ENCODE measurements at places on chromosomes 12 and 14.
A peak's percentile ranks its signal among the peaks of the same experiment; 100 is the strongest.

- no peak for DNase-seq
Observed at GRCh38 chr14:94925416-94926173, 155.7 kb upstream of the GSC start.

GRCh38 chr12:45014396-45014795, 36.5 kb downstream of the DBX2 start:
- no peak for DNase-seq

GRCh38 chr12:10372559-10372958, 17.3 kb downstream of the KLRK1 start:
- no peak for DNase-seq

DNA sequence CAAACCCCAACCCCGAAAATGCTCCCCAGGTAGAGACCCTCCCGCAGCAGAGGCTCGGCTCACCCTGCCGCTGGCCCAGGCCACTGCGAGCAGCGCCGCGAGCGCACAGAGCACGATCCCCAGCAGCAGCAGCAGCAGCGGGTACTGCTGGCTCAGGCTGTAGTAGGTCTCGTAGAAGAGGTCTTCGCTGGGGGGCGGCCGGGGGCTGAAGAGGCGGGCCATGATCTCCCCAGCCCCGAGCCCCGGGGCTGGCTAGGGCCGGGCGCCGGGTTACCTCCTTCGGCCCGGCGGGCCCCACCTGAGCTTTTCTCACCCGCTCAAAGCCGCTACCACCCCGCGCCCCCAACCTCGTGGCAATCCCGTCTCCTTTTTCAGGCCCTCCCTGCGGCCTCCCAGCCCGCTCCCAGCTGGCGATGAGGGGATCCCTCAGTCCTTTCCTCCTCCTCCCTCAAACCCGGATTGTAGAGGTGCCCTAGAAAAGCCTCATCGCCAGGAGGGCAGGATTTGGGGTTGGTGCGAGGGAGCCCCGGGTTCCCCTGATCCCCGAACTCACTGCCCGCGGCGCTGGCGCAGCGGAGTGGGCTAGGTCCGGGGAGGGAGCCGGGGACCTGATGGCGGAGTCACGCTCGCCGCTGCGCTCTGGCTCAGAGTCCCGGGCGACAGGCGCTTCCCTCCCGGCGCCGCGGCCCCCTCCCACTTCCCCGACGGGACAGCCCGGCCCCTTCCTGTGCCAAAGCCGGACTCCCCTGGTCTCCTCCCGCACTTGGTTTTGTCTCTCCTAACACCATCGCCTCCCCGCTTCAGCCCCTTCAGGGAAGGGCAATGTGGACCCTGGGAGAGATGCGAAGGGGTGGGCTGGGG, at the start of gene ADCY4:
TSS of gene ADCY4 (minus strand) at position 641 of the 861 bp plus-strand sequence. CDS start at position 222, 419 bp downstream.
- DNase-seq: no peak

- DNase-seq: peak; percentile 87
Observed at GRCh38 chr14:95515080-95515489, 1.4 kb downstream of the SYNE3 start.

DNA sequence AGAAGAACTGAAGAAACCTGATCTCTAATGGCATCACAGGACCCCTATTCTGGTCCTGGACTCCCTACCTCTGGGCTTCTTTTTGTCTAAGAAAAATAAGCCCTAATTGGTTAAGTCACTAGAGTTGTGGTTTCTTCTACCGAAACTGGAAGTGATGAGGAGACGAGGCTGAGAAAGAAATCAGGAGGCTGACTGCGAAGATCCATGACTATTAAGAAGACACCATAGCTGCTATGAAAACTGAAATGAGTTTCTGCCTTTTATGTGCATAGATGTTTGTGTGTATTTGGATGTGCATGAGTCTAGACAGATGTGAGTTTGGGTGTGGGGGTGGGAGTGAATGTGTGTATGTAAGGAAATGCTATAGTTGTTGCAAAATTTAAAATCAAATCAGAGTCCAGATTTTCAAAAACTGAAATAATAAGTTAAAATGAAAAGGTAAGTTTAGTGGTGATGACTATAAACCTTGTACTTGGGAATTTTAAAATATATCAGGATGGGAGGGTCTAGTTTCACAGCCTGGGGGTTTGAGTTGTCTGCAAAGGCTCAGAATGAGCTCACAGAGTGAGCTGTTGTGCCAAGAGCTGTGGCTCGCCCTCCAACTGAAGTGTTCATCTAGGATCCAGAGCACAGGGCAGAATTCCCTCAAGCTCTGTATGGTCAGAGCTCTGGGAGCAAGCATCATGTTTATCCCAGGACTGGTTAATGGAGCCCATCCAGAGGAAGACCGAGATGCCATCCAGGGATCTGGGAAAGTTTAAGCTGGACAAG, 94.9 kb downstream of the VCPKMT start:
- no peak for DNase-seq

DNA sequence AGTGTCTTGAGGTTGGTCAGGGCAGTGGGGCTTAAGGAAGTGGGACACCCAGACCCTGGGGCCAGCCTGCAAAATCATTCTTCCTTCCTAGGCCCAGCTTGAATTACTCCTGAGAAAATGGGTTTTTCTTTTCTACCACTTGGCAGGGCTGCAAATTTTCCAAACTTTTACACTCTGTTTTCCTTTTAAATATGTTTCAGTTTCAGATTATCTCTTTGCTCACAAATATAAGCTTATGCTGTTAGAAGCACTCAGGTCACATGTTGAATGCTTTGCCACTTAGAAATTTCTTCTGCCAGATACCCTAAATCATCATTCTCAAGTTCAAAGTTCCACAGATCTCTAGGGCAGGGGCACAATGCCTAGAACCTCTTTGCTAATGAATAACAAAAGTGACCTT, 2.9 kb upstream of the LGR5 start:
- no peak for DNase-seq

- DNase-seq: no peak
Observed at GRCh38 chr12:74076918-74077317, 460.7 kb upstream of the ATXN7L3B start.

GRCh38 chr12:124022161-124022560, 49.1 kb downstream of the ZNF664 start:
- no peak for DNase-seq

- peak; percentile 32 for DNase-seq
Observed at GRCh38 chr14:64506721-64507120, 2.2 kb downstream of the ZBTB1 start.

DNA sequence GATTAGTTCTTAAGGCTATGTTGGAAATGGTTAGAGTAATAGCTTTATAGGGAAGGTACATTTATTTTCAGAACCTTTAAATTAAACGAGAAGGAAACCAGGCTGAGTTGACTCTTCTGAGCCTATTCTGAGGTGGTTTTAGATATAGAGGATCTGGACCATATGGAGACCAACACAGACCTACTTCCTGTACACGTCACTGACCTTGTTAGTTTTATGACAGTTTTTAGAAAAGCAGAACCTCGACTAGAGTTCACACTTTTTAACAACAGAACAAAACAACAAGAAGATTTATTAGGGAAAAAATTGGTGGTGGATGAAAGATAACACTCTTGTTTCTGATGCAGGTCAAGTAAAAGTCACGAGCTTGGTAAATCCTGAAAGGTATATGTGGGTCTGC, 107.1 kb downstream of the NPAS3 start:
- no peak for DNase-seq

DNA sequence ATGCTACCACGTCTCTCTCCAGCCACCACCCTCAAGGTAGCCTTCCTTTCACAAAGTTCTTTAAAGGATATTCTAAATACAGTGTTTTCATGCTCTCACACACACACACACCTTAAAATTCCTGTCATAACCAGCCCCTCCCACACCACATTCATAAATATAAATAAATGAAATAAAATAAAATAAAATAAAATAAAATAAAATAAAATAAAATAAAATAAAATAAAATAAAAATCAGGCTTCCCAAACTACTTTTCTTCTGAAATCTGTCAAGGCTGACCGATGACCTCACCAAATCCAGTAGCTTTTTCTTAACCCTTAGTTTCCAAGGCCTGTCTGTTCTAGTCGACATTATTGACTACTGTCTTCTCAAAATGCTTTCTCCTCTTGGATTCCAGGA, 378.4 kb downstream of the SEC23A start:
- no peak for DNase-seq

DNA sequence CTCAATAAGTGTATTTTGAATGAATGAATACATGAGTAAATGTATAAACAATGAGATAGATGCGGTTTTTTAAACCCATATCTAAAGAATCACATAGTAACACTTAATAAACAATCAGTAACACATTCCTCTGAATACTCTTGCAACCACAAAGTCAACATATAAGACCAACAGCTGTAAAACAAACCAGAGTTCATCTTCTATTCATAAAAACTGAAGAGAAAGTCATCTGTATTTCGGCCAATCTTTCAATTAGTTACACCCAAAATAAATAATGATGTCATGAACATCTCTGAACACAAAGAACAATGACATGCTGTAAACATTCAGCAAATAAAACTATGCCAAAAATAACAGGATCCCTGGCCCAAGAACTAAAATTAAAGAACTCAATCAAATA, 47.2 kb downstream of the ARMH4 start:
- DNase-seq: no peak

- DNase-seq: no peak
Observed at GRCh38 chr12:58309806-58310205, 368.4 kb downstream of the ATP23 start.

DNA sequence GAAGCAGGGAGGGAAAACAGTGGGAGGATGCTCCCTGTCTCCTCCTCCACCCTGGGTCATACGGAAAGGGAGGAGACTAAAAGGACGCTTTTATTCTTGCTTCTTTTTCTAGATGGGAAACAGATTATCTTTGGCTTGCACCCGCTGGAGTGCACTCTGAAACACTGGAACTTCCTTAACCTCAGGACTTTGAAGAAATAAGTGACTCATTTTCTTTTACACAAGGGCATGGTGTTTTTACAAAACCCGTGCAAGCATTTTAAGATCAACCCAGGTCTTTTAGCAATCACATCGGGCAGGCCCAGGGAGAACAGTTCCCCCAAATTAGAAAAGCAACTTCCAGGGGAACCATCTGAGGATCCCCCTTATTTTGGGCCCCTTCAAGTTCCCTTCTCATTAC, 80.9 kb upstream of the TSPAN11 start:
- DNase-seq: no peak

DNA sequence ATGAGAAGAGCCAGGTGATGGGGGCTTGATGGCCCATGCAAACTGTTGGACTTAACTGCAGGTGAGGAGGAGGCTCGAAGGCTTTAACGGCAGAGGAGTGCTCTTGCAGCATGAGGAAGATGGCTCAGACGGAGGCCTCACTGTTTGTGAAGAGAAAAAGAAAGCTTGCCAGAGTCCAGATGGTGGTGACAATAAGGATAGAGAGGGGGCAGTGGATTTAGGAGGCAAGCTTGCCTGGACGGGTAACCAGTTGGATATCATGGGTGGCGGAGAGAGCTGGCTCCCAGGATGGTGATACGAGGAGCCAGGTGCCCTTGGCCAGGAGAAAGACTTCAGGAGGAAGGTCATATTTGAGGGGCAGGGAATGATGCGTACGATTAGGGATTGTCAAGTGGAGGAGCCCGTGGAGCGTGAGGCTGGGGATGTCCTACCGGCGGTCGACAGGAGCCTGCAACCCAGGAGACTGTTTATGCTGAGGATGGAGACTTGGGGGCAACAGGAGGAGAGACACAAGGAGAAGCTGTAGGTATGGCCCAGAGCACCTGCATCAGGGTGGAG, 71.8 kb downstream of the CACNA1C start:
- DNase-seq: no peak

- peak; percentile 46 for DNase-seq
Observed at GRCh38 chr12:111748151-111748672, 18.5 kb upstream of the ALDH2 start.

GRCh38 chr14:75764020-75764419, 103.0 kb downstream of the TTLL5 start:
- no peak for DNase-seq

GRCh38 chr12:41924111-41924510, 220.6 kb downstream of the GXYLT1 start:
- DNase-seq: no peak

GRCh38 chr12:14138495-14138894, 157.1 kb upstream of the GRIN2B start:
- no peak for DNase-seq

DNA sequence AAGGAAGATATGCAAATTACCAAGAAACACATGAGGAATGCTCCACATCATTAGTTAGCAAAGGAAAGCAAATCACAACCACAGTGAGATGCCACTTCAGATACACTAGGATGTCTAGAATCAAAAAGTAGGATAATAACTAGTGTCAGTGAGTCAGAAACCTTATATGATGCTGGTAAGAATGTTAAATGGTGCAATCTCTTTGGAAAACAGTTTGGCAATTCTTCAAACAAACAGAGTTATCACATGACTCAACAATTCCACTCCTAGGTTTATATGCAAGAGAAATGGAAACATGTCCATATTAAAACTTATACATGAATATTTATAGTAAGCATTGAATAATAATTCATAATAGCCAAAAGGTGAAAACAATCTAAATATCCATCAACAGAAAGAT, 220.9 kb downstream of the FOXG1 start:
- DNase-seq: no peak

DNA sequence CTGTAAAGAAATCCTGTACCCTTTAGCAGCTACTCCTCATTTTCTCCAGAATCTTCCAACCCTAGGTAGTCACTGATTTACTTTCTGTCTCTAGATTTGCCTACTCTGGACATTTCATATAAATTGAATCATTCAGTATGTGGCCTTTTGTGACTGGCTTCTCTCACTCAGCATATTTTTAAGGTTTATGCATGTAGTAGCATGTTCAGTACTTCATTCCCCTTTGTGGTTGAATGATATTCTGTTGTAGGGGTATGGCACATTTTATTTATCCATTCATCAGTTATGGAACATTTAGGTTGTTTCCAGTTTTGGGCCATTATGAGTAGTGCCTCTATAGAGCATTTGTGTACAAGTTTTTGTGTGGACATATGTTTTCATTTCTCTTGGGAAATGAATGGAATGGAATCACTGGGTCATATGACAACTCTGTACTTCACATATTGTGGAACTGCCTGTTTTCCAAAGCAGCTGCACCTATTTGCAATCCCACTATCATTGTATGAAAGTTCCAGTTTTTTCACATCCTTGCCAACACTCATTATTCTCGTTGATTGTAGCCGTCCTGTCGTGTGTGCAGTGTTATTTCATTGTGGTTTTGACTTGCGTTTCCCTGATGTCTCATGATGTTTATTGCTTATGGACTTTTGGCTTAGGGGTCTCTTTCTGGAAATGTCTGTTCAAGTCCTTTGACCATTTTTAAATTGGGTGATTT, 57.2 kb downstream of the ATF7IP start:
- no peak for DNase-seq

DNA sequence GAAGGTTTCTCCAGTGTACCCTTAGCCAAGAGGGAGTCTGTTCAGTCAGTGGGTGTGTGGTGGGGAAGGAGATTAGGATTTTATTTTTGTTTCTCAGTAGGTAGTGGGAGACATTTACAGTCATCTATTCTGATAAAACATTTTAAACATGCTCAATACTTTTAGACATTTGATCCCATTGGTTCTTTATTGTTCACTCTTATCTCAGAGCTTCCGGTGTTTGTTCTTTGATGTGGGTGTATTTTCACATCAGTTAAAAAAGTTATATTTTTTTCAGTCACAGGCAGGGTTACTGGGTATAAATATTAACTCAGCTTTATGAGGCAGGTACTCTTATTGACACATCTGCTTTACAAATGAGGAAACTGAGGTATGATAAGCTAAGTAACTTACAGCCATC, 43.3 kb upstream of the LRRK2 start:
- DNase-seq: no peak

All from DMS79 treated with DMSO at 0.1 percent for 48 hours (cell line).